IMR-90 (cell line): ENCODE measurements at places on chromosomes 11 and 22.

DNA sequence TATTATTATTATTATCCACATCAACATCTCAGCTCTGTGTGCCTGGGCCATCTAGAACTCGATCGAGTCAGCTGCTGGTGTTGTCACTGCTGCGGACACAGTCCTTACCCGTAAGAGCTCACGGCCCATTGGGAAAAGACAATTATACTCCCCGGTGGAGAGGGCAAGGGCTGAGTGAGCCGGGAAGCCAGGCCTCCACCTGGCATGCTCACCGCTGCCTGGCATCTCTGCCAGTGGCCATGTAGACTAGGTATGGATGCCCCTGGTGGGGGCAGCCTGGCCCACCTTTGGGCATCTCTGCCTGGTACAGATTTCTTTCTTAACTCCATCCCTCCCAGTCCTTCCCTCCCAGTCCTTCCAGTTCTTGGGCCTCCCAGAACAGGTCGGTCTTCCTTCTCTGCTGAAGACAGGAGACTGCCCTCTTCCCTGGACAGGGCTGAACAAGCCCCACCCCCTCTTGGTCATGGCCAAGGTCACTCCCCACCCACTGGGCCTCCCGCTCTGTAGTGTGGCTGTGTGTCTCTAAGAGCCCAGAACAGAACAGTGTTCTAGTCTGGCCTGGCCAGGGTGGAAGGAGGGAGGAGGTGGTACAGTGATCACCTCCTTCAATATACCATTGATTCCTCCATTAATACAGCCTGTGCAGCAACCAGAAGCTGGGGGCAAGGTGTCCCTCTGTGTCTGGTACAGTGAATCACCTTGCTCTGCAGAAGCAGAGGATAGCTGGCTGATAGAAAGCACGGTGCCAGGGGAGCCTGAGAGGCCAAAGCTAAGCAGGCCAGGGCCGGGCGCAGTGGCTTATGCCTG is 57.7 kb downstream of the FLRT1 start:
- DNase-seq: no peak

GRCh38 chr11:10979529-10979928 is 121.7 kb upstream of the ZBED5 start:
- DNase-seq: no peak

DNA sequence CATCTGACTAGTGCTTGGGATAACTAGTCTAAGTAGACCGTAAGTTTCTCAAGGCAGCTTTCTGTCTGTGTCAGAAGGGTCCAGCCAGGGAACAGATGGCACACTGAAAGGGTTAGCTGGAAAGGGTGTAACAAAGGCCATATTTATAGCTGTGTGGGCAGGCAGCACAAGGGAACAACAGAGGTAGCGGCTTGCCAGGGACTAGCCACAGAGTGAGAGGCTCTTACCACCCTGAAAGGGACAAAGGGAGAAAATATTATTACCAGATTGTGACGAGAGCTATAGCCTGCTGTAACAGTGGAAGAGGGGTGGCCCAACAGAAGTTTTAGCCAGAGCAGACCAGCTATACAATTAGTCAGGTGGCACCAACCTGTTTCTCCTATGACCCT is 129.4 kb downstream of the CCDC34 start:
- DNase-seq: no peak

DNA sequence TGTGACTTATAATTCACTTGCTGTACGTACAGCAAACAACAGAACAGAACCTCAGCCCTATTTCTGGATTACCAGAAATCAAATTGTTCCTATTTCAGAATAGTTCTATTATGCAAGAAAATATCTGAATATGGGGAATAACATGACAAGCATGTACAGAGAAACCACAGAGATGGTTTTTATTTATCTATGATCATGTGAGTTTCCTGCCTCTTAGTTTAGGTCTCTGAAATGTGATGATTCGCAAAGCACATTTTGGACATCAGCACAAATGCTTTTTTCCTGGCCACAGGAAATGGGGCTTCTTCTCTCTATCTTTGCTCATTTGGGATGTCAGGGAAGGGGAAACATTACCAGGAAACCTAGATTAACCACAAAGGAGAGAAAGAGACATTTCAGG is 266.7 kb upstream of the CTSC start:
- peak; percentile 69 for DNase-seq

GRCh38 chr11:117421476-117421875 is 93.8 kb downstream of the CEP164 start:
- no peak for DNase-seq

DNA sequence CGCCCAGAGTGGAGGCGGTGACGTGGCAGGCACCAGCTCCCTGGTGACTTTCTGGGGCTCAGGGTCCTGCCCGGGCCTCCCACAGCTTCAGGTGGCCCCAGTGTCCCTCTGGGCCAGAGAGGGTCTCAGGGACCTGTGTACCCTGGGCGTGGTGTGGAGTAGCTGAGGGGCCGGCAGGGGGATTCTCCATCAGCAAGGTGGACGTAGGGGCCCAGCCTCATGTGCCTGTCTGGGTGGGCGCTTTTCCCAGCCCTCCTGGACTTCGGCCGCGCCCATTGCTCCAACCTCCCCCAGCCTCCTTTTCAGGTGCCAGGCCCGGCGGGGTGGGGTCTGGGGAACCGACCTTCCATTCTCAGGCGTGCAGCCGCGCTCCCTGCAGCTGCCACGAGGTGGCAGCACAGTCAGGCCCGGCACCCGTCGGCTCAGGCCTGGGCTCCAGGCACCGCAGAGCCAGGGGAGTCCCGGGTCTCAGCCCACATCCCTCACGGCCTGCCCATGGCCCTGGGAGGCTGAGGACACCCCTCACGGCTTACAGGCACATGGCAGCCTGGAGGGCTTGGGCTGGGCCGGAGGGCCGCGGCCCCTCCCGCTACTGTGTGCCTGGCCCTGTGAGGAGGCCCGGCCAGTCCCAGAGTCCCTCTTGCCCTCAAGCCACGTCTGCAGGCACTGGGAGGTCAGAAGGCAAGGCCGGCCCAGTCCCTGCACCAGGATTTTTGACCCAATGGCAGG is 19.9 kb upstream of the MUC5B start:
- DNase-seq: peak; percentile 12

DNA sequence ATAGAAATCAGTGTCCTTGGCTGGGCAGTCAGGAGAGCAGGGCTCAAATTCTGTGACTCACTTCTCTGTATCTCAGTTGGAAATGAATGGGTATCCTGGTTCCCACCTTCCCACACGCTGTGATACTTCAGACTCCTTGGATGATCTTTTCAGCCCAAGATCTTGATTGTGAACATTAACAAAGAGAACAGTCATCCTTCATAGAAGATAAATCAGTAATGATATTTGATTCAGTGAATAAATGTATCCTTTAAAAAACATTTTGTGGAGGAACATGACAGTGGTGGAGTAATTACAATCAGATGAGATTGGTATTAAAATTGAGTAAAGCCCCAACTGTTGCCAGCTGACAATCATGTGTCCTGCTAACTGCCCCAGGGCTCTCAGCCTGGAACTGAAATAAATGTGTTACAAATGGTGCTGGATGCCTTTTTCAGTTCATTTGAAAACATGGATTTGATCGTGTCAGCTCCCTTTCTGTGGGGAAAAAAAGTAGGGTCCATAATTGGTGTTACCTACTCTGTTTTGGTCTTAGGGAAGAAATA is 72.9 kb upstream of the OR5AN1 start:
- DNase-seq: no peak

- no peak for DNase-seq
These were observed 4.0 kb downstream of the SCYL1 start for GRCh38 chr11:65528819-65529350.

DNA sequence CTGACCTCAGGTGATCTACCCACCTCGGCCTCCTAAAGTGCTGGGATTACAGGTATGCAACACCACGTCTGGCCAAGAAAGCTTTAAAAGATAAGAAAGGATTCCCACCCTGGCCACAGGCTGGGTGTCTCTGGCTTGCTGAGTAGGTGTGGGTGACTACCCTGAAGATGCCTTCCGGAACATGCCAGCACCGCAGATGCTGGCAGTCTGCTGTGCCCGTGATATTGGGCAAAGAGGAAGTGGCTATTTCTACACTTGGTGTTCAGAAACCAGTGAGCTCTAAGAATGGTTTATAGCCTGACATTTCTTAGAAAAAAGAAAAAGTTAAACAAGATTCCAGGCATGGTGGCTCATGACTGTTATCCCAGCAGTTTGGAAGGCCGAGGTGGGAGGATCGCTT is 6.1 kb downstream of the MRPL11 start:
- no peak for DNase-seq
